A549 treated with ZK216348 at 1 μM for 4 hours (cell line): ENCODE measurements at places on chromosomes 2 and 18. TPM values are rescaled to one million over a fixed set of nuclear protein-coding genes. Genes with fewer than 3 reads are reported as not detected.

TLX2 gene
- 0.15 to 0.74 TPM (median 0.21 TPM) in 5 replicates for total RNA-seq

ANKRD36 gene
- total RNA-seq: 3.7 to 7.2 TPM (median 6.2 TPM) in 5 replicates

ANKRD29 gene
- total RNA-seq: 14.5 to 18.0 TPM (median 16.7 TPM) in 5 replicates

GAL3ST2 gene
- 0.20 to 0.46 TPM (median 0.33 TPM) in 5 replicates for total RNA-seq

MFSD6 gene
- 17.6 to 33.9 TPM (median 27.3 TPM) in 5 replicates for total RNA-seq

ASB18 gene
- total RNA-seq: not detected in 5 replicates

ANKRD30BL gene
- total RNA-seq: not detected in 5 replicates

GNLY gene
- 0.38 TPM in 1 of 5 replicates, not detected in the others for total RNA-seq

NOSTRIN gene
- 1.4 to 3.3 TPM (median 1.8 TPM) in 5 replicates for total RNA-seq

CENPA gene
- 46.7 to 57.0 TPM (median 49.9 TPM) in 5 replicates for total RNA-seq

MATN3 gene
- 9.8 to 16.8 TPM (median 14.4 TPM) in 5 replicates for total RNA-seq

MRPL44 gene
- 44.5 to 55.1 TPM (median 46.3 TPM) in 5 replicates for total RNA-seq

EPB41L3 gene
- total RNA-seq: 0.21 to 1.0 TPM (median 0.43 TPM) in 4 of 5 replicates, not detected in the other
